CD4-positive, alpha-beta T cell treated with Interleukin-15 for 4 hours (primary cell): ENCODE measurements at places on chromosomes 3 and 15.

GRCh38 chr15:37014137-37014536 lies 86.2 kb downstream of the MEIS2 start:
- no peak for DNase-seq

GRCh38 chr3:160125258-160125657 lies 100.0 kb upstream of the C3orf80 start:
- no peak for DNase-seq

DNA sequence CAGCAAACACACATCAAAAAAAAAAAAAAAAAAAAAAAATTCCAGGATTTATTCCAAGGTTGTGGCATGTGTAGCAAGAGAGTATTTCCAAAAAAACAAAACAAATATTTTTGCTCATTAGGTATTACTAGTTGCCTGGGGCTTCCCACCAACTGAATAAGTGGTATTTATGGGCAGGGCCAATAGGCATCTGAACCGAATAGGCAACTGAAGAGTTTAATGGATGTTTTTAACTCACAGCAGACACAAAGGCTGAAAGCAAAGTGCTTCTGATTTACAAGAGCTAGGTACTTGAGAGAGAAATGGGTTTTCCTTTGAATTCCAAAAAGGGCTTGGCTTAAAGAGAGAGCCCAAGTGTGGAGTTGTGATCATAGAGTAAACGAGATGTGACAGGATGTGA lies 21.4 kb downstream of the EIF4E3 start:
- no peak for DNase-seq

- DNase-seq = peak; percentile 19
Observed at GRCh38 chr3:196609805-196610515, 29.5 kb upstream of the NRROS start.

- no peak for DNase-seq
Observed at GRCh38 chr3:174442302-174442682, 416.8 kb upstream of the NAALADL2 start.

GRCh38 chr3:95351158-95351557 lies 1288.3 kb downstream of the NSUN3 start:
- DNase-seq = no peak

- no peak for DNase-seq
Observed at GRCh38 chr3:181729341-181729869, 17.7 kb downstream of the SOX2 start.

GRCh38 chr15:60326824-60327654 lies 70.7 kb downstream of the ANXA2 start:
- DNase-seq = peak; percentile 56

- no peak for DNase-seq
Observed at GRCh38 chr3:66592927-66593625, 92.3 kb upstream of the LRIG1 start.

DNA sequence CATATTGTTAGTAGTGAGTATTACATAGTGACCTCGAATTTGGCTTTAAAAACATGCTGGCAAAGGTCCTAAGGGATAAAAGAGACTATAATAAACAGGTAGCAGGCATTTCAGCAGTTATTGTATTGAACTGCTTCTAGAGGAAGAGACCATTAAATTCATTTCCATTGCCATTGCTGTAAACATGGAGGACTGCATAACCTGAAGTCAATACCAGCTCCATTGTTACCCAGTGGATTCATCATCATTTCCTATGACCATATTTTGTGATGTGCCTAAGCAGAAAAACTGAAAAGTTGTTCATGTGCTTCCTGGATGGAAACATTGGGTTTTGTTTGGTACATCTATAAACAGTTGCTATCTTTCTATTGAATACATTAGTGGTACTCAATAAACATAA lies 482.5 kb upstream of the UBE2E2 start:
- no peak for DNase-seq

DNA sequence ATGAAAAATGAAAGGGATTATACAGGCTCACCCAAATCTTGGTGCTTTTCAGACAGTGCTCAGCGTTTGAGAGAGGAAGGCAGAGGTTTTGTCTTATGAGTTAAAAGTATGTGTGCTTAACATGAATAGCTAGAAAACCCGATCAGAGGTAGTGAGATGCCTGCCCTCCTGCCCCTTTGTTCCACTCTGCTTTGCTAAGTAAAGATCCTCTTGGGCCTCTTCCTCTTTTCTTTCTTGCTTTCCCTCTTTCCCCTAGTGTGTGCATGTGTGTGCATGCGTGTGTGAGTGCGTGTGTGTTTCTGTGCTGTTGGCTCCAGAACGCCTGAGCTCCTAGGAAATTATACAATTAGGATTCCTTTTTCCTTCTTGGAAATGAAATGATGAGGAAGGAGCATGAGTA lies 261.3 kb upstream of the NR2E3 start:
- no peak for DNase-seq
